ENCODE measurements at places on chromosomes 6 and 20.

DNA sequence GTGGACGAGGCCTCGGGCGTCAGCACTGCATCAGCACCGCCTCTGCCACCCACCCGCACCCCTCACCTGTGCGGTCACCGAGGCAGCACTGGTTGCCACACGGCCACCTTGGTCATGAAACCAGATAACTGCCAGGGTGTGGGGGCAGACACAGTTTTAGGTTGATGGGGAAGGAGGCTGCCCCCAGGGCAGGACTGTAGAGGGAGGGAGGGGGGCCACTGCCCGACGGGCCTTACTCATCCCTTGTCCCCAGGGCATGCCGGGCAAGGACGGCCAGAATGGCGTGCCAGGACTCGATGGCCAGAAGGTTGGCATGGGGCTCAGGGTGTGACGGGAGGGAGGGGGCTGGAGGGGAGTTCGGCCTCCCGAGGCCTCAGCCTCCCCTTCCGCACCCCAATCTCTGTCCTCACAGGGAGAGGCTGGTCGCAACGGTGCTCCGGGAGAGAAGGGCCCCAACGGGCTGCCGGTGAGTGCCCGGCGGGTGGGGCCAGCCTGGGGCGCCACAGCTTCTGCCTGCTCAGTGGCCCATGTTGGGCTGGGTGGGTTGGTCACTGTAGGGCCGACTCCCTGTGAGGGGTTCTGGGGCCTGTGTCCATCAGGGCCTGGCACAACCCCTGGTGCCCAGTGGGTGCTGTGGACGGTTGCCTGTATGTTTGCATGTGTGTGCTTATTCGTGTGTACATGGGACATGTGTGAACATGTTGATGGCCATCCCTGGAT lies 11.8 kb downstream of the COL9A3 start:
- no peak for DNase-seq

- no peak for DNase-seq
These were observed 128.5 kb upstream of the ENPP5 start for GRCh38 chr6:46299253-46299652.

DNA sequence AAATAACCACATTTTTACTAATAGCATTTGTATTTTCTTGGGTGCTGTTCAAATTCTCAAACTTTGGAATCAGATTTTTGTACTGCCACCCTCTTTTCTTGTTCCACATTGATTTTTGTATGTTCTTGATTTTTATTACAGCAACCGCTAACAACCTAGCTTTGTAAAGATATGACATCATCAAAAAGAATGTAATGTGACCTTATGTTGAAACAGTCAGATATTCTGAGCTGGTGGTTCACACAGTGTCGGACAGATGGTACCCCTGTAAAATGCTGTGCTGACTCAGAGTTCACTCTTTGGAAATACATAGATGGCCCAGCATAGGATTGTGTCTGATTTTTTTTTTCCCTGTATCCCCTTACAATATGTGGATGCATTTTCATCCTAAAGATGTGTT lies 118.9 kb downstream of the QKI start:
- DNase-seq = no peak

DNA sequence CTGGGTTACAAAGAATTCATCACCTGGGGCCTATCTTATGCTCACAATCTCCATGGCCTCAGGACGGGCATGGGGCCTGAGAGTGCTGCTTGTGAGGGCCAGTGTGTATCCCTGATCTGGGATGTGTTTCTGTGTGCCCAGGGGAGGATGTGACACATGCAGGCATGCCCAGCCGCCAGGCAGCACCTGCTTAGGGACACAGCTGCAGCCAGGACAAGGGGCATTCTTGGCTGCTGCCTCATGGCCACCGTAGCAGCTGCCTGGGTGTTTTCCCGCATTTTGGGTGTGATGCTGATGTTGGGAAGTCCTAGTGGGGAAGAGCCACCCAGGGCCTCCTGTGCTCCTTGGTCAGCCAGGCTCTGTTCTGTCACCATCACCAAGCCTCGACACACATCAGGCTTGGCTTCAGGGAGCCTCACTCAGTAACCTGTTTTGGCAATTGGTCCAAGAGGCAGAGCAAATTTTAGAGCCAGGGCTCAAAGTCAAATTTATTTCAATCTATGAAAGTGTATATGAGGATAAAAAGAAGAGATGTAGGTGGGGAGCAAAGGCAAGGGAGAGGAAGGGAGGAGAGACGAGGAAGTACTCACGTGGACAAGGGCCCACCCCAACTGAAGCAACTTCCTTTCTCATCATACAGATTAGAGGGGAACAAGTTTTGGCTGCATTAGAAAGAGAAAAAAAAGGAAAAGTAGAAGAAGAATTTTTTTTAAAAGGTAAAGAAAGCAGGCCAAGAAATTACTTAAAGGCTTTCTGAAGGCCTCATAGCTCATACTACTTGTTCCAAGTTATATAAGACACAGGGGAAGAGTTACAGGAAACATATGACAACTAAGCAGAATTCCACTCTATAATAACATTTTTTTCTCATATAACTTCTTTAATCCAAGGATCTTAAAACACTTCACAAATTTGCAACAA lies 269.9 kb upstream of the SUPT3H start:
- no peak for DNase-seq

- DNase-seq = no peak
These were observed 36.8 kb downstream of the VEGFA start for GRCh38 chr6:43806758-43807227.

DNA sequence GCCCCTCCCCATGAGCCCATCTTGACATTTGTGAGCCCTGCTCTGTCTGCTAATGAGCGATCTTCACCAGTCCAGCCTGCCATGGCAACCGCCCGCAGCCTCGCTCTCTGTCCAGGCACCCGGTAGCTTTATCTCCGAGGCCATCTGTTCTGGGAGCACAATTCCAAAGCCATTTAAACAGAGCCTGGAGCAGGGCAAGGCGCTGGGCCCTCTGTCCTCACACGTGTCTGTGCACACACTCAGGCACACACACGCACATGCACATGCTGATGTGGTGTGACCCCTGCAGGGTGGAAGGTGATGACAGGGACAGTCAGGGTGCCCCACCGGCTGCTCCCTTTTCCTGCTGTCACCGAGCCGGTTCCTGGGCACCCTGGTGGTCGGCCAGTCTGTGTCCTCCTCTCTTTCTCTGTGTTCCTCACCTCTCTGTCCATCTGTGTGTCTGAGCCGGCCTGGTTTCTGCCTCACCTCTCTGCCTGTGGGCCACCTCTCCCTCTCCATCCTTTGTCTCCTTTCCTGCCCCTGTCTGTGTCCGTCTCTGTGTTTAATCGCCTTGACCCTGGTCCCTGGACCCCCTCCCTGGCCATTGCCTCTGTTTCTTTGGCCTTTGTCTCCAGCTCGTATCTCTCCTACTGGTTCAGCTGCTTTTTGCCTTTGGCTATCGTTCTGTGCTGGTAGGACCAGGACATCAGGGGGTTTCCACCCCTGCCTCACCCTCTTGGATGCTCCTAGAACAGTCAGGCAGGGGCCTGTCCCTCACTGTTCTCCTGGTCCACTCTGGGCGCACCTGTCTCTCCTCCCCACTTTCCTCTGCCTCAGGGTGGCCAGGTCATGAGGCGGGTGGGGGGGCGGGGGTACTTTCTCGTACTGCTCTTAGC lies 8.8 kb upstream of the MYT1 start:
- no peak for DNase-seq

DNA sequence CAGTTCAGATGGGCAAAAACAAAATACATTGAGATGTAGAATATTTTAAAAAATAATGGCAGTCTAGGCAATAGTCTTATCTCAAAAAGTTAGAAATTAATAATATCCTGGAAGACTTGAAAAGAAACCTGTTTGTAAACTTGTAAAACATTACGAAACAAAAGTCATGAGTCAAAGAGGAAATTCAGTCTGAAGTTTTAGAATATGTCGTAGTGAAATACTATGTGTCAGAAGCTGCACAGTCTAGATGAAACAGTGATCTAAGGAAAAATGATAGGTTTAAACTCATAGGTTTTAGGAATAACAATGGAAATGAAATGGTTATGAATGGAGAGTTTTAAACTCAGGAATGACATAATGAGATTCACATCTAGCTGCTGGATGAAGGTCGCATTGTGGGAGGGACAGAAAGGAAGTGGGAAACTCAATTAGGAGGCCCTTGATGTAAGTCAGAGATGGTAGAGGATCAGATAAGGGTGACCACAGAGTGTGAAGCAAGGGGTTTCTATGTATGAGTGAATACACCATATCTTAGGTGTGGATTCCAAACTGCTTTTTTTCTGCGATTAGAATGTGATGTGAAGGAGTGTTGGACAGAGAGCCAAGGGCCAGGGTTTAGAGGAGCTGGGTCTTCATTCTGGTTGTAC lies 2.8 kb downstream of the SNRPB2 start:
- DNase-seq = no peak

GRCh38 chr6:53960311-53960710 lies 150.9 kb upstream of the MLIP start:
- no peak for DNase-seq

DNA sequence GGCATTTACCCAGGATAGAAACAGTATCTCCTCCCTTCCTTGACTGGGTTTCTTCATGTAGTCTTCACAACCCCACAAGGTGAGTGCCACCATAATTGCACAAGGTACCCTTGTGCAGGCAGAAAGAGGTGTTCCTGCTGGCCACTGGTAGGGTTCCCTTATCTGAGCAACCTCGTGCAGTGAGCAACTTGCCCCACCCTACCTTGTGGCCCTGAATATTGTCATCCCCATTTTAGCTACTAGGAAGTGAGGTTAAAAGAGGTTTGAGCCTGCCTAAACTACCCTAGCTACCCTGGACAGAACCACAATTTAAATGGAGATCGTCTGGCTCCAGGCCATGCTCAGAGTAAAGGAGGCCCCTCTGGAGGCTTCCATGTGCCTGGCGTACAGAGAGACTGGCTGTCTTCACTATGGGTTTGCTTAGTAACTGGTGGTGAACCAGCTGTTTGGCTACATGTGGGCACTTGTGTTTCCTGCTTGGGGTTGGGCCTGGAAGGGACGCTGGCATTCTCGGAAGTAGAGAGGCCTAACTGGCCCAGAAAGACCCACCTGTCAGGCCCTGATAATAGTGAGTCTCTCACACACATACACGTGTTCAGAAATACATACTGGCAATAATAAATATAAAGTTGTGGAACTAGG lies 148.8 kb downstream of the LRFN2 start:
- DNase-seq = no peak

GRCh38 chr20:24810676-24811407 lies 138.2 kb upstream of the CST7 start:
- no peak for DNase-seq

DNA sequence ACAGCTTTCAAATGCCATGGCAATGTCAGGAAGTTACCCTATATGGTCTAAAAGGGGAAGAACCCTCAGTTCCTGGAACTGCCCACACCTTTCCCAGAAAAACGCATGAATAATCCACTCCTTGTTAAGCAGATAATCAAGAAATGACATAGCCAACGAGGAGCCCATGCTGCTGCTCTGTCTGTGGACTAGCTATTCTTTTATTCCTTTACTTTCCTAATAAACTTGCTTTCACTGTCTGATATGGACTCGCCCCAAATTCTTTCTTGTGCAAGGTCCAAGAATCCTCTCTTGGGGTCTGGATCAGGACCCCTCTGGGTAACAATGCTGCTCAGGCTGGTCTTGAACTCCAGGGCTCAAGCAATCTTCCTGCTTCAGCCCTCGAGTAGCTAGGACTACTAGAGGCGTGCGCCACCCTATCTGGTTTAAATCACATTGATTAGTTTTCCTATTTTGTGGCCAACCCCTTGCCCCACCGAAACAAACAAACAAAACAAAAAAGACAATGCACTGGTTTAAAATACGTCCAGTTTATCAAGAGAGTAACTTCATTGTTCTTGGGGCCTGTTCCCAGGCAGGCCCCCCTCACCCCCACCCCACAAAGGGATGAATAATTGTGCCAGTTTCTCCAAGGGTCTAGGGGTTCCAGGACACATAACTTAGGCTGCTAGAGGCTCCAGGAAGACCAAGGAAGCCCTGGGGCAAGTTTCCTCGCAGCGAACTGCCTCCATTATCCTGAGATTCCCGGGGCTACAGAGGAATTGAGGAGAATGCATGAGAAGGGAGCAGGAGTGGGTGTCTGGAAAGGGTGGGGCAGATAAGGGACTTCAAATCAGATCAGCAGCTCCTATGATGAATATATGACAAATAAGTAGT lies 10.1 kb upstream of the AKAP12 start:
- DNase-seq = no peak

DNA sequence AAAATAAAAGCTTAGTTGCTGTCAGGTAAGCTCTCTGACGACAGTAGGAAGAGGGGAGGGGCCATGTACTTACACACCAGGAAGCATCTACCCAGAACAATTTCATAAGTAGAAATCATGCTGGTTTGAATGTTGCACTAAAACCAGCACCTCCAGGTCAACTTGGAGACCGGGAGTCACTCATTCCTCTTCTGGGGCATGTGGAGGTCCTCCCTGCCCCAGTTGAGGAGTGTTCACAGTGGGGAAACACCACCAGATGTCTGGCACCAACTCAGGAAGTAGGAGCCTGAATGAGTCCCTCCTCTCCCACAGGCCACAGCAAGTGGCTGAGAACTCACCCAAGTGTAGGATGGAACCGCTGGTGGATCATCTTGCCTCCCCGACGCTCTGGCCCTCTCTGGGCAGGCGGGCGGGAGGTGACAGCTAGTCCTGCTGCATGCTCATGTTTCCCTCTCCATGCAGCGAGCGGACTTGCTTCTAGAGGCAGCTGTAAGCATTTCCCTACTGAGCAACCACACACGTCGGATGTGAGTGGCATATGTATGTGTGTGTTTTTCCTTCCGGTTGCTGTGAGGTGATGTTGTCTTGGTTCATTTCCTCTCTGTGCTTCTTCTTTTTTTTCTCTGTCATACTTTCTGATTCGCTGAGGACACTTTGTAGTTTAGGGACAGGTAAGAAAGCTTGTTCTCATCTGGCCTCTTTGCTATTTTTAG lies 149.5 kb upstream of the NEDD9 start:
- DNase-seq = no peak

DNA sequence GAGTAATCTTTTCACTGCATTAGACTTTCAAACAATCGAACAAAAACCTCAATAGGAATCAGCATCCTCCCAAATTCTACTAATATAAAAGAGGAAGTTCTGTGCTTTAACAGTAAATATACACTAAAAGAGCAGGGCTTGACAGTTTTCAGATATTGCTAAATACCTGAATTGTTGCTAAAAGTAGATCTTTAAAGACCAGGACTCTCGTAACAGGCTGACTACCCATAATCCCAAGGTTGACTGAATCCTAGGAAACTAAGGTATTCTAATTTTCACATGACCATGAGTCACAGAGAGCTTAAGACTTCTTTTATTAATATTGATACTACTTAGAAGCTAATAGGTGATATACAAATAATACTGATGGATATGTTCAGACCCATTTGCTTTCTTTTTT lies 10.1 kb downstream of the CD164 start:
- no peak for DNase-seq

DNA sequence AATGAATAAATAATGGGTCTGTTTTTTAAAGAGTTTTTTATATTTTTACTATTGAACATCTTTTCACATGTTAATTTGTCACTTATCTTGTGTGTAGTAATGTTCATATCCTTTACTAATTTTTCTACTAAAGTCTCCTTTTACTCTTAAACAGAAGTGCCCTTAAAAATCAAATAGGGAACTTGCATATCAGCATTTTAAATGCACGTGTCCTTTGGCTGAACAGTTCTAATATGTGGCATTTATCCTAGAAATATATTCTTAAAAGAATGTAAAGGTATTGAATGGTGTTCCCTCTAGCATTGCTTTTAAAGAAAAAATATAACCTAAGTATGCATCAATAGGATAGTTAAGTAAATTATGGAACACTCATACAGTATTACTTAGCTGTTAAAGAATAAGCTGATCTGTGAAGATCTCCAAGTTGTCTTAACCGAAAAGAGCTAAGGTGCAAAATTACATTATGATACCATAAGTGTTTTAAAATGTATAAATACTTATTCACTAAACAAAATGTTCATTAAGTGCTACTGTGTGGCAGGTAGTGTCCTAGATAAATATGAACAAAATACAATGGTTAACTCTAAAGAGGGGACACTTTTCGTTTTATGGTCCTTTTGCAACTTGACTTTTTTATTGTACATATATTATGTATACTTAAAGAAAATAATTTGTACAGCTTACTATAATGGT lies 631 bp upstream of the PGBD1 start:
- no peak for DNase-seq
